ENCODE measurements at places on chromosomes 13 and 19.

GRCh38 chr13:111917086-111917485, 149.9 kb upstream of the SOX1 start:
- DNase-seq, result no peak

GRCh38 chr13:78398743-78399410, 204.5 kb downstream of the POU4F1 start:
- no peak for DNase-seq

- no peak for DNase-seq
Measured at GRCh38 chr13:91773591-91774227, 375.3 kb downstream of the GPC5 start.

- no peak for DNase-seq
Measured at GRCh38 chr19:51347209-51347928, 5.4 kb upstream of the VSIG10L start.

DNA sequence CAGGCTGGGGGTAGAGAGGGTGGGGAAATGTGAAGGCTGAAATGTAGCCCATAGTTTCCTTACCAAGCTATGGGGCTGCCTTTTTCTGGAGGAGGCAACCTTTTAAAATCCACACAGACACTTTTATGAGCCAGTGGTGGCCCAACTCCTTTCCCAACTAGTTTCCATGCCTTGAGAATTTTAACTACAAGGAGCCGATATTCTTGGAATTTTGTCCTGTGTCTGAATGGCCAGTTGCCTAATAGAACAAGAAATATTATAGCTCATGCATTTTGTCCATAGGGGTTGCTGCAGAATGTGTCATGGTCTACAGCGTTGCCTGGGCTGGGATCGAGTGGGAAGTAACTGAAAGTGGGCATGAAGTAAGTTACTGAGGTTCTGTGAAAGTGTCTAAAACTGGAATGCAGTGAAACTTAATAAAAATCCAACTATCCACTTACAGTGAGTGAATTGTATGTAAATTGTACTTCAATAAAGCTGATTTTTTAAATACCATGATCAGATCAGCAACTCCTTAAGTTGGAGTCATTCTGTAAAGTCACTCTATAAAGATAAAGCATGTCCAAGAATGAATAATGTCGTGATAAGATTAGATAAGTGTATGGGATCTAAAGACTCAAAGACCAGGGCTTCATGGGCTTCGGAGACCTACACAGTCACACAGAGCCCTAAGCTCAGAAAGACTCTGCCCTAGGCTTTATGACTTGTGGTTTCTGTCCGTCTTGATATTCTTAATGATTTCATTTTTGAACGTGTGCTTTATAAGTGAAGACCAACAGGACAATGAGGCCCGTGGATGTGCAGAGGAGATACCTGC, 122.6 kb upstream of the FNDC3A start:
- DNase-seq, result no peak

DNA sequence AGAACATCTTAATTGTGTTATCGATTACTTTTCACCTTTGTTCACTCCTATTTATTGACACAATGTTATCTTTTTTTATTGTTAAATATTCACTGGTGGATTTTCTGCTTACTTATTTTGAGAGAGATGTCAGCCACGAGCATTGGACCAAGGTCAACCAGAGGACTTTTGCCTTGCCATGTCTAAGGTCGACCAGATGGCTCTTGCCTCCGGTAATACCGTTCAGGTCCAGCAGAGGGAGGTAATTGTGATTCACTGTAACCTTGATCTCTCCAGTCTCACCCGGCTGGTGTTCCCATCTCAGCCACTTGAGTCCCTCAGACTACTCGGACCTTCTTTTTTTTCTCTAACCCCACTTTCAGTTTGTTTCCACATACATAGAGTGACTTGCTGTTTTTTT, 1438.1 kb downstream of the UQCRFS1 start:
- peak; percentile 34 for DNase-seq

Measured in HEK293T (cell line).